Hippocampal formation (tissue), 2 donors: ENCODE measurements at places on chromosomes 13 and 19.

DNA sequence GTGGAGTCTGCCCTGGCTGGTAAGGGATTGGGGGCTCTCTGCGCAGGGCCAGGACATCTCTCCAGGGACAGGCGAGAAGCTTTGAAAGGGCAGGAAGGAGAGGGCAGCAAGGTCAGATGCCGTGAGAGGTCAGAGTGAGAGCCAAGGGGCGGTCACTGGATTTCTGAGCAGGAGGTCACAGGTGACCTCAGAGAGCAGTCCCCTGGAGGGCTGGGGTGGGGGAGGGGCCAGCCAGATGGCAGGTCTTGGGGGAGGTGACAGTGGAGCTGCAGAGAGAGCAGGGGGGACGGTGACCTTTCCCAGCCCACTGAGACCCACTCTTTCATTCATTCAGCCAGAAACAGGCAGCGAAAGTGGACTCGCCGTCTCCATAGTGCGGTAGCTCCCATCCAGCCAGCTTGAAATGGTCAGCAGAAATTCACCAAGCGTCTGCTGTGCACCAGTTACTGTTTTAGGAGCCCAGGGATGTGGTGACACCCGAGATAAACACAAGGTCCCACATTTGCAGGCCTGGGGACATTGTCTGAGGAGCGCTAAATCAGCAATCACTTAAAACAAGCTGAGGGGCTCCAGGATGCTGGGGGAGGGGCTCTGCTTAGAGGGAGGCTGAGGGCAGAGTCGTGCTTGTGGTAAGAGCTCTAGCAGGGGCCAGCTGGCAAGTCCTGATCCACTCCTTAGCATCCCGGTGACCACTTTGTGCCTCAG lies 10.2 kb downstream of the CARM1 start:
- DNase-seq, result no peak

GRCh38 chr13:66138172-66138811 lies 1091.8 kb downstream of the PCDH9 start:
- DNase-seq, result no peak

DNA sequence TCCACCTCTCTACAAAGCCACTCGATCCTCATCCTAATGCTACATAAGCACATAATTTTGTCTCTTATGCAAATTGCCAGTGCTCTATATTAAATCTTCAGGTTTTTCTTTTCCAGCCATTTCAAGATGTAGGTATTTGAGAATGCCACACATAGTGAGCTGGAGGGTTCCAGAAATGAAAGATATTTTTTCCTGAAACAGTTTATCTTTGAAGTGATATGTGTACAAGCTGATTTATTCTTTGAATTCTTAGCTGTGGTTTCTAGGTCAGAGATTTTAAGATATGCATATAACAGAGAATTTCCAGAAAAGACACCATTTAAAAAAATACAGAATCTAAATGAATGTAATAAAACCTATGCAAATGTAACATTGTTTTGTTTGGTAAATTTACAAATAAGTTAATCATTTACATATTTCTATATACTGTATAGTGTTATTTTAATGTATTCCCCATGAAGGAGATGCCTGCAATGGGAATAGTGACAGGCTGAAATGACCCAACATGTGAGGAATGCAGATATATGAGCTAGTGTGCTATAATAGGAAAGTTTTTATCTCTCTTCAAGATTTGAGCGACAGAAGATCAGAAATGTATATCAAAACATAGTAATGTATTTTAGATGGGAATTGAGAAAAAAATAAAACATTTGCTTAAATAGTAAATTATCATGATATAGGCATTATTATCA lies 570.2 kb downstream of the SLITRK1 start:
- DNase-seq, result no peak

GRCh38 chr19:28710278-28710677 lies 502.7 kb downstream of the UQCRFS1 start:
- DNase-seq, result peak; percentile 65

DNA sequence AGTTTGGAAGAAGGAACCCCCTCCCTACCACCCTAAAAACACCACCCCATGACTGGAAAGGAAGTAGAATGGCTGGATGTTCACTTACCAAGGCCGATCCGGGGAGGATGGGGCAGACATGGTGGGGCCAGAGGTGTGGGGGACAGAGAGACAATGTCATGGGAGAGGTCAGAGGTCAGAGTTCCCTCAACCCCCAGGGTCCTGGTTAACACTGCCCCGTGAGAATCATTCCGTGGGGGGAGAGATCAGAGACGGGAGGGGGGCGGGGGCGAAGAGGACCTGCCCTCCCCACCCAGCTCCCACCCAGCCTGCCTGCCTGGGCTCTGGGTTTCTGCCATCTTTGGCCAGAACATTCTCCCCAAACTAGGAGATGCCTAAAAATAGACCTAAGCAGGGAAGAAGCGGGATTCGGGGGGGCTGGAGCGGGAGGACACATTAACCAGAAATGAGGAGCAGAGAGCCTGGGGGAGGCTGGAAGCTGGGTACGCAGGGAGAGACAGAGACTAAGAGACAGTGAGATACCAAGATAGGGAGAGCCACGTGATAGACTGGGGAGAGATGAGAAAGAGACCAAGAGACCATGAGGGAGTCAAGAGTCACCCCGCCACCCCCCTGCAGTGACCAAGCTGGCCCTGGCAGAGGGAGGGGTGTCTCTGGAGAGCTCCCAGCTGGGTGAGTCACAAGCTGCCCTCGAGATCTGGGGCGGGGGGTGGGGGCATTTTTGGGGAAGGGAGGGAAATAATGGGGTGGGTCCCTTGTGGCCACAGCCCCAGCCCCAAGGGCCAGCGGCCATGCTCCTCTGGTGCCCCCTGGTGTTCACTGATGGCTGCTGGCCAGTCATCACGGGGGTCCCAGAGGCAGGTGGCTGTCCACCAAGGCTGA lies 6.1 kb upstream of the KANK2 start:
- peak; percentile 54 for DNase-seq

DNA sequence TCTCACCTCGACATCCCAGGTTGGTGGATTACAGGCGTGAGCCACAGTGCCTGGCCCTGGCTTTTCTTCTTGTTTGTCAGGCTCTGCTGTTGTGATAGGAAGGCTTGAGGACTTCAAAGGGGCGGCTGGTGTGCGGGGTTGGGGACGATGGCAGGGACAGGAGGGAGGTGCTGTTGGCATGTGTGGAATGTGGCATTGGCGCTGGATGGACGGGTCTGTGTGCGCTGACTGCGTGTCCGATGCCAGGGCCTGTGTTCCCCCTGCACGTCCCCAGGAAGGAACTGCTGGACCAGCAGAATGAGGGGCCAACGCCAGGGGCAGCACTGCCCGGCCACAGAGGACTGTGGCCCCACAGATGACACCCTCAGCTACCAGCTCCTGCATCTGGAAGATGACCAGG lies 12.7 kb upstream of the PTBP1 start:
- DNase-seq, result no peak

DNA sequence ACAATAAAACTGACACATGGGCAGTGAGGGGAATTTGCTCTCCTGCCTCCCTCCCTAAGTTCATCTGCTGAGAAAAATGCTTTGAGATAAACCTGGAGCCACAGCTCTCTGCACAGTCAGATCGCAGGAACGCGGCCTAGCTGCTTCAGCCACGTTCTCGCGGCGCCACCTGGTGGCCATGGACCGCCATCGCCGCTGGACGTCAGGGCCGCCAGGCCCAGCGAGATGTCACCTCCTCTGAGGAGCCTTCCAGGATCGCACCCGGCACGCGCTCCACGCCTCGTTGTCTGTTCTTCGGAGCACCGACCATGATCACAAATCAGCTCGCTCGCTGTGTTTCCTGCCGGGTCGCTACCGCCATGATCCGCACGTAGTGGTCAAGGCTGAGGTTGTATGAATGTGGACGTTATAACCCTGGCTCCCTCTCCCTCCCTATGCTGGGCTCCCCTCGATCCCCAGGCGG lies 20.6 kb upstream of the USP29 start:
- peak; percentile 6 for DNase-seq

DNA sequence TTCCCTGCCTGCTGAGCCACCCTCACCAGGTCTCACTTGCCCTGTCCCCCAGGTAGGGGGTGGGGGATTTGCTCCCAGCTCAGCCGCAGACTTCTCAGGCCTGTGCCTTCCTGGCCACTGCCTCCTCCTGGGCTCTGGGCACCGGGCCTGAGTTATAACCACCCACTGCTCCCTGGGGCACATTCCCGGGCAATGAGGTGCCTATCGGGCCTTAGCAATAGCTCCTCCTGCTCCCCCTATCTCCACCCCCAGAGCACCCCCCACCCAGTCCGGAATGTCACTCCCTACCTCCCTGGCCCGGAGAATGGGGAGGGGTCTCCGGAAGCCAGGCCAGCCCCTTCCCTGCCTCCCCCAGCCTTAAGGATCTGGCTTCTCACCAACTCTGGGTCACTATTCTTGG lies at the start of gene KLK5:
KLK5 (minus strand) TSS at position 129 of the 400 bp plus-strand sequence. CDS start 381 bp downstream, outside the sequence.
- no peak for DNase-seq

DNA sequence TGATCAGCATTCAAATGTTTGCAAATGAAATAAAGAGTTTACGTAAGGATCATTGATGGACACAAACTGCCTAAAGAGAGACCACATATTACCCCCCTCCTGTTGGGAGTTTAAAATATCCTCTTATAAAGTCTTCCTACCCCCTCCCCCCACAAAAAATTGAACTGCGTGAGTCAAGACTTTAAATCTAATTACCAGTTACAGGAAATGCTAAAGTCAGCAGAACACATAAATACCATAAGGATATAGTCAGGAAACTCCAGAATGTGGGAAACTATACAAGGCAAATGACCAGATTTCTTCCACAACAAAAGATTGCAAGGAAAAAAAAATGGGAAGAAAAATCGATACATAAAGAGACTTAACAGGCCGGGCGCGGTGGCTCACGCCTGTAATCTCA lies 44.4 kb upstream of the FARP1 start:
- no peak for DNase-seq
